ENCODE measurements at places on chromosomes 12 and 14. TPM values are rescaled to one million over a fixed set of nuclear protein-coding genes. Genes with fewer than 3 reads are reported as not detected.

- H3K4me3 ChIP-seq = no peak overlapping the region
- no peak for DNase-seq
- no peaks in the 10 kb centered on the region for H3K27me3 ChIP-seq
Measured at GRCh38 chr14:35551081-35551480, 17.1 kb downstream of the INSM2 start.

GRCh38 chr12:49055978-49056754 is 4.4 kb downstream of the KMT2D start:
- DNase-seq = no peak
- H3K27me3 ChIP-seq = no peaks in the 10 kb centered on the region
- peak overlapping the region; percentile 96 for H3K27ac ChIP-seq

GRCh38 chr12:64595863-64596793 is 14.2 kb upstream of the RASSF3 start:
- peak overlapping the region; percentile 33 for H3K27ac ChIP-seq
- peaks cover 63% of the 10 kb centered on the region for H3K4me1 ChIP-seq
- no peaks in the 10 kb centered on the region for H3K36me3 ChIP-seq
- no peaks in the 10 kb centered on the region for H3K27me3 ChIP-seq
- H3K4me3 ChIP-seq = no peak overlapping the region

GRCh38 chr12:24522736-24523135 is 426.2 kb downstream of the BCAT1 start:
- no peak overlapping the region for H3K4me3 ChIP-seq
- no peak for DNase-seq
- no peaks in the 10 kb centered on the region for H3K27me3 ChIP-seq

- H3K27ac ChIP-seq = no peak overlapping the region
- peak; percentile 44 for DNase-seq
- H3K4me3 ChIP-seq = no peak overlapping the region
- H3K36me3 ChIP-seq = no peaks in the 10 kb centered on the region
- H3K4me1 ChIP-seq = peaks cover 67% of the 10 kb centered on the region
Measured at GRCh38 chr12:54388237-54389133, 4.0 kb upstream of the ZNF385A start.

Gene MBD6
- 65.0 TPM for polyA plus RNA-seq

Gene GOLT1B
- polyA plus RNA-seq = 18.2 TPM

Gene TGM1
- 2.3 TPM for polyA plus RNA-seq

Gene MAP1LC3B2
- polyA plus RNA-seq = 1.4 TPM

Gene NDRG2
- 72.4 TPM for polyA plus RNA-seq

DNA sequence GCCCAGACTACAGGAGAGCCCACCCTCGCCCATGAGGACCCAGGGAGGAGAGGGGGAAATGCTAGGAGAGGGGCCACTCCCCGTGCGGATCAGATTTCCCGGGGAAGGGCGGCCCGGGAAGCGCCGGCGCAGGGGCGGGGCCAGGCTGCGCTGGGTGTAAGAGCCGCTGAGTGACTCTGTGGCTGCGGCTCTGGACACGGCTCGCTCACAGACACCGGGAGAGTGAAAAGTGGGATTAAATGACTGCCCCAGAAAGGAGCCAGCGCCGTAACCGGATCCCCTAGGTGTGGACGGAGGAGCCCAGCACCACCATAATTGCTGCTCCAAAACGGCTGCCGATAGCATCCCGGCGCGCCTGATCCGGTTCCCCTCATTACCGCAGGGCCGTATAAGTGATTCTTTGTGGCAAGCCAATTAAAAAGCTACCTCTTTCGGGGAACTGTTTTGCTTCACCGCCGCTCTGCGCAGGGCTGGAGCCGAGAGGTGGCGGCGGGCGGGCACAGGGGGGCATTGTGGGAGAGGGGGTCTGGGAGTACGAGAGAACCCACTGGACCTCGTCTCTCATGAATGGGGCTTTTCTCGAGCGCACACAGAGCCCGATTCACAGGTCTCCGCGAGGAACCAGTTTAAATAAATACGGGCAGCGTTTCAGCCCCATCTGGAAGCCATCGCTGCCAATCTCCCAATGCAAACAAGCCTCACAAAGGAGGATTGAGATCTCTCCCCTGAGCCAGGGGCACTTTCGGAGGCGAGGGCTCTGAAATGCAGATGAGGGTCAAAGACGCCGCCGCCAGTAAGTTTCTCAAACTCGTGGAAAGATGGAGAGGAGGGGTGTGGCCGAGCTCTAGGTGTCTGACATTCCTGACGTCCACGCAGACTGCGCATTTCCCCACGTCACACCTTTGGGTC is 2.5 kb downstream of the COL2A1 start:
- H3K4me3 ChIP-seq = peak overlapping the region; percentile 33
- no peaks in the 10 kb centered on the region for H3K36me3 ChIP-seq
- peaks cover 48% of the 10 kb centered on the region for H3K4me1 ChIP-seq
- peak; percentile 69 for DNase-seq
- no peak overlapping the region for H3K27ac ChIP-seq
- H3K27me3 ChIP-seq = peaks cover 62% of the 10 kb centered on the region

Gene PTHLH
- polyA plus RNA-seq = 0.45 TPM

Gene RAD51B
- polyA plus RNA-seq = 4.2 TPM

DNA sequence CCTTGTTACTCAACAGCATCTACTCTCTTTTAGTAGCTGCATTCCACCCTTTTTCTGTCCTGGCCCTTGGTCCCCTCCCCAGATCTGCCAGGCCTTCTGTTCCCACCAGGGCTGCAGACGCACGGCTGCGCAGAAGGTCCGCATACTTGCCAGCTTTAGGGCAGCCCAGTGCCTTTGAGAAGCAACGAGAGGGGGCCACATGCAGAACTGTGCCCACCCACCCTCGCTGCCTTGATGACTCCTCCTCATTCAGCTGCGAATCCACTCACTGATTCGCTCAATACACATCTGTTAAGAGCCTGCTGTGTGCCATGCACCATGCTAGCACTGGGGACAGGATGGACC is 39.2 kb downstream of the PRIMA1 start:
- no peaks in the 10 kb centered on the region for H3K4me1 ChIP-seq
- no peaks in the 10 kb centered on the region for H3K36me3 ChIP-seq
- H3K27me3 ChIP-seq = no peaks in the 10 kb centered on the region
- H3K27ac ChIP-seq = no peak overlapping the region

GRCh38 chr12:6998715-6999451 is 19.4 kb downstream of the LPCAT3 start:
- no peak overlapping the region for H3K27ac ChIP-seq
- no peaks in the 10 kb centered on the region for H3K36me3 ChIP-seq
- no peak for DNase-seq
- H3K4me1 ChIP-seq = no peaks in the 10 kb centered on the region

GRCh38 chr12:1093166-1093751 is 102.2 kb downstream of the ERC1 start:
- H3K4me3 ChIP-seq = no peak overlapping the region
- DNase-seq = no peak
- H3K4me1 ChIP-seq = peaks cover 15% of the 10 kb centered on the region
- no peaks in the 10 kb centered on the region for H3K27me3 ChIP-seq

DNA sequence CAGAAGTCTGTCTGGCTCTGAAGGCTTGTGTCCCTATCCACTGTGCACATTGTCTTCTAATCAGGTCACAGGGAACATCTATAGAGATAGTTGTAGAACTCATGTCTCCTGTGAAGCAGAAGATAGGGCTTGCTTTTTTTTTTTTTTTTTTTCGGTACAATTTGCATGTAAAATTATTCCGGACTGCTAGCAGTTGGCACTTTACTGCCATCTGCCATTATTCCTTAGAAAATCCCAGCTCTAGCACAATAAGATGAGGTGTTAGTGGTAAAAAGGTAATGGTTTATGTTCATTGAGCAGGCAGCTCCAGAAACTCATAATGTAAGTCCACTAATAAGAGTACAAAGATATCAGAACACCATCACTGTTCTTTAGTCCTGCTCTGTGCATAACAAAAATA is 8.7 kb downstream of the MYRFL start:
- no peak for DNase-seq
- no peaks in the 10 kb centered on the region for H3K36me3 ChIP-seq
- H3K27me3 ChIP-seq = no peaks in the 10 kb centered on the region

GRCh38 chr12:93341409-93342049 is 36.2 kb upstream of the NUDT4 start:
- DNase-seq = no peak
- no peak overlapping the region for H3K4me3 ChIP-seq
- H3K4me1 ChIP-seq = no peaks in the 10 kb centered on the region
- no peak overlapping the region for H3K27ac ChIP-seq

DNA sequence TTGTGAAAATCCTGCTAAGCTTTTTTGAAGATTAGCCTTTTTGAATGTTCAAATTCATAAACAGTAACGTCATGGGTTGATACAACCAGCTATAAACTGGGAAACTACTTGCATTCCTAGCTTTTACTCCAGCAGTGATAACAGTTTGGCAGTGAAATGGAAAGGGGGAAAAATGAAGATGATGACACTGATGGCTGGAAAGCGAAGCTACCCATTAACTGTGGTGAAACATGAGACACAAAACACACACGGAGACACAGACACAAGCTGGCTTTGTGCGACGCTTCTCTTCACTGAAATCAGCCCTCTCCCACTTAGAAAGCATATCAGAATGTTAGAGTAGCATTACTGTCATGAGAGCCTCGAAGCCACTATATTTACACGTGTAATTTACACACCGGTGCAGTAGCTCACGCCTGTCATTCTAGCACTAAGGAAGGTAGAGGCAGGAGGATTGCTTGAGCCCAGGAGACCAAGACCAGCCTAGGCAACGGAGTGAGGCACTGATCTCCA is 15.7 kb downstream of the VPS37B start:
- H3K36me3 ChIP-seq = no peaks in the 10 kb centered on the region
- peaks cover 100% of the 10 kb centered on the region for H3K4me1 ChIP-seq
- no peaks in the 10 kb centered on the region for H3K27me3 ChIP-seq
- H3K27ac ChIP-seq = no peak overlapping the region
- H3K4me3 ChIP-seq = no peak overlapping the region

DNA sequence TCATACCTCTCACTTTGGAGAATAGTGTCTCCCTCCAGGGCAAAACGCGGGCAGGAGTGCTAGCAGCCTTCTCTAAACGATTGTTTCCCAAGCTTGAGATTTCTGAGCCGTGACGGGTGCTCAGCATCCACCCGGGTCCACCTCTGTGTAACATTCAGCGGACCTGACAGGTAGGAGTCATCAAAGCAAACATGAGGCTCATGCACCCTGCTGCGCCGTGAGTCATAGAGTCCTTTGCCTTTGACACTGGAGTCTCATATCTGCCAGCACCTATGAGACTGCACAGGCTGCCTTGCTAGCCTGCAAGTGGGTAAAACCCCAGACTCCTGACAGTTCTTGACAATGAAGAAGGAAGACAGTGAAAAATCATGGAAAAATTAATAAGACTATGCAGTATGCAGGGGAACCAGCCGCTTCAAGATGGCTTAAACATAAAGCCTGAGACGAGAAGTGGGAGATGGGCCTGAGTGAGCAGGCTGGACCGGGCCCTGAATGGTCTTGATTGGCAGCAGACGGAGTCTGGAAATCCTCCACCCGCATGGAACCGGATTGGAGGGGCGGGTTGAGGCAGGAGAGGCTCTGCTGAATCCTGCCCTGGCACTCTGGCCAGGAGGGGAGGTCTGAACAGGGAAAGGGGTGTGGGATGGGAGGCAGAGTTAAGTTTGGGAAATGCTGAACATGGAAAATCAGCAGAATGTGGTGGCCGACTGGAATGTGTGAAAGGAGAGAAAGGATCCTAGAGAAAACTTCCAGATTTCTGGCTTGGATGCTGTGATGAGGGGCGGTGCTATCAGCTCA is 54.2 kb downstream of the LGMN start:
- DNase-seq = peak; percentile 67
- no peaks in the 10 kb centered on the region for H3K27me3 ChIP-seq
- no peak overlapping the region for H3K27ac ChIP-seq
- H3K36me3 ChIP-seq = peaks cover 6% of the 10 kb centered on the region
- no peak overlapping the region for H3K4me3 ChIP-seq

Gene LIN7A
- polyA plus RNA-seq = 2.2 TPM

DNA sequence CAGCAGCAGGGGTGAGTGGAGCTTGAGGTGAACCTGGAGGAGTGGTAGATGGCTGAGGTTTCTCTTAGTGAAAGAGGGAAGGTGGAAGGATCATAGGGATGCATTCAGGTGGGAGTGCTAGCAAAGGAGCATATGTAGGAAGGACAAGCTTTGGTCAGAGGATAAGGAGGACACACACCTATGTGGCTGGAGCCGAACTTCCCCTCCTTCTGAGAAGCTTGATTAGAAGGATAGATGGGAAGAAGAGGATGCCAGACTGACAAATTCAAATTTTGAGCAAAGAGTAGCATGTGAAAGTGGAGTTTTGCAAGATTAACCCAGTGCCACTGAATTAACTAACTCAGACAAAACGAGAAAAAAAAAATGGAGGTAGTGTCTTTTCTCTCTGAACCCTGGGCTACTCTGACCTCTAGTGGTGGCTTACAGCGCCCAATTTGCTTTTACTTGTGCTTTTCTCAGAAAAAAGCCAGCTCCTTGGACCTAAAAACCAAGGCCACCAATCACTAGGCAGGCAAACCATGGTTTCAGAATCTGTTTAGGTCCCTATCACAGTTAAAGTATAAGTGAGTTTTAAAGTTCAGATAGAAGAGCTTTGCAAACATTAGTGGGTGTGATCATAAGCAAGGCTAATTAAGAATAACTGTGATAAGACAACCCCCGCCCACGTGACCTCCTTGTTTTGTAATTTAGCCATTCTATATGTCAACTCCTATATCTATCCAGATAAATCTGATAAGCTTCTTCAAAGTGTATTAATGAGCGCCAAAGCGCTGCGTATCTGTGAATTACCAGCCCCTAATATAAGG is 15.5 kb downstream of the EMP1 start:
- H3K36me3 ChIP-seq = no peaks in the 10 kb centered on the region
- no peak overlapping the region for H3K4me3 ChIP-seq
- no peak for DNase-seq
- H3K27ac ChIP-seq = no peak overlapping the region

GRCh38 chr14:52545584-52546317 is 6.6 kb downstream of the TXNDC16 start:
- DNase-seq = no peak
- peaks cover 12% of the 10 kb centered on the region for H3K36me3 ChIP-seq

DNA sequence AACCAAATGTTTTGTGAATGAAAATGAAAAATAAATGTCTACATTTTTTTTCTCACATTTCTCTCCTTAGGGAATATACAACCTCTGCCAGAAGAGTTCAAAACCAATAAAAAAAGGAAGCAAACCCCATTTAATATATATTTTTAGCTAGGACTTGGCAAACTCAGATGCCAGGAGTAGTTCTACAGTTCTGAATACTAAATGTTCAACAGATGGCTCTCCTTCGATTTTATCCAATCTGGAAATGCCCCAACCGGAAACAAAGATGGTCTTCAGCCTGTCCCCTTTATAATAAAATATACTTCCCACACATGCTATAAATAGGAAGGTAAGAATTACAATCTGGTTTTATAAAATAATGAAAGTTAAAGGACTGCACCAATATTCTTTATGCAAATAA is 330.4 kb downstream of the MDGA2 start:
- H3K4me3 ChIP-seq = no peak overlapping the region
- no peaks in the 10 kb centered on the region for H3K27me3 ChIP-seq
- no peak for DNase-seq
